ENCODE measurements at places on chromosomes 2 and 18.

DNA sequence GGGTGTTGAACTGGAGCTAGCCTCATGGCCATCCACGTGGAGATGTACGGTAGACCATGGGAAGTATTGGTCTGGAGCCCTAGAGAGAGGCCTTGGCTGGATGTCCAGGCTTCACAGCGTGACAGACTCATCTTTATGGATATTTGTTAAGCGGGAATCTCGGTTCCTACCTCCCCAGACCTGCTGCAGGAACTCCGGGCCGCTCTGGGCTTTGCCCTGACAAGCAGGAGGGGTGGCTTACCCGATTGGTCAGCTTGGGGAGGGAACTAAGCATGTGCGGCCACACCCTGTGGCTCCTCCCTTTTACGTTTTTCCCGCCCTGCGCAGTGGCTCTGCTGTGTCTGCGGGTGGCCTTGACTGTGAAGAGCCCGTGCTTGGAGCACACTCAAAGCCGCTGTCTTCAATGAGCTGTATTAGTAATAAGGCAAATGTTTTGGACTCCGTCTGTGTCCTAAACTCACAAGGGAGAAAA is 52.3 kb downstream of the PAPOLG start:
- no peak for DNase-seq

GRCh38 chr18:56569416-56569815 is 69.0 kb downstream of the TXNL1 start:
- no peak for DNase-seq

DNA sequence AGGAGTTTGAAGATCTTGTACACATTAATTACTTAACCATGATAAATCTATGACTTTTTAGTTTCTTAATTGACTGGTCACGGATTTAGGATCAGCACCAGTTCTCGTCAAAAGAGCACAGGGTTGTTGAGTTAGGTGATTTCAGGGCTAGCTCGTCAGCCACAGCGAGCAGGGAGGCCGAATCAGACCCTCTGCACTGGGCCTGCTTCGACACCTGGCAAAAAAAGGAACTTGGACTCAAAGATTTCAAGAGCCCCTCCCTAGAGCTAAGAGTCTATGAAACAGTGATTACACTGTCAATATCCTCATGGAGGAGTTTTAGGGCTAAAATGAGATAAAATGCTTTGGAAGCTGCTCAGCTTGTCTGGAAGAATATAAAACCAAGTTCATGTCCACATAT is 4.6 kb upstream of the SERTAD2 start:
- no peak for DNase-seq

DNA sequence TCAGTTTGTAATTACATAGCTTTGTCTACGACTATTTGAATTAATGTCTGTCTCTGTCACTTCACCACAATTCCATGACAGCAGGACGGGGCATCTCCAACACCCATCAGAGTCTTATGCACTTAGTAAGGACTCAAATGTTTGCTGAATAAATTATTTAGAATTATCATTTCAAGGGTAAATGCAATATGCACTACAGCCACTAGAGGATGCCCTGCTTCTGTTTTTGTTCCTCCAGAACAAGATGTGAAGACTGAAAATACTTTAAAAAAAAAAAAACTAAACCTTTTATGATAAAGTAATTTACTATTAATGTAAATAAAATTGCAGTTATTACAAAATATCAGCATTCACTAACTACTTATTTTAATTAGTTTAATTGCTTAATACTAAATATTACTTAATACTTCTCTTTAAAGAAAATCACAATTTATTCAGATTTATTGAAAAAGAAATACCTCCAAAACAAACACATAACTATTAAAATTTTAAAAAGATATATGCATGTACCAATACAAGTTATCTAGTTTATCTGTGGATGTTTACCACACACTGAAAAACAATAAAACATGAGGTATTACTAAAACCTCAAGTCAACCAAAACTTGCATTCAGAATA is 3.2 kb downstream of the PIGN start:
- DNase-seq: no peak

DNA sequence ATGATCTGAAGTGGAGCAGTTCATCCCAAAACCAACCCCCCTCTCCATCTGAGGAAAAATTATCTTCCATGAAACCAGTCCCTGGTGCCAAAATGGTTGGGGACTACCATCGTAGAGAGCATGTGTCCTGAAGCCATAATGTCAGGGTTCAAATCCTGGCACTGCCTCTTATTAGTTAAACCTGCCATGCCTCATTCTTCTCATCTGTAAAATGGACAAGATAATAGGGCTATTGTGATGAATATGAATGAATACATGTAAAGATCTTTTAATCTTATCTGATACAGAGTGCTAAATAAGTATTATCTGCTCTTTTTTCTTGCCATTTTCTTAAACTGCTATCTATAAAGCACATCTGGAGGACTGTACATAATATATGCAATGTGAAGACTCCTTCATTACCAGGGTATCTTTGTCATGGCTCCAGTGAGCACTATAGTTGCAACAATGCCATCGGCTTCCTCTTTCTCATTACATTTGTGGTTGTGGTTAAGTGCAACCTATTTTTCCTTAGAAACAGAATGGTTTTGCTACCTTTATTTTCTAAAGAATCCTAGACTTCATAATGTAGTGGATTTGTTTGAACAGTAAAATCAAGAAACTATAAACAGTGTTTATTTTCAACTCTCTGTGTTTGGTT is 27.0 kb downstream of the MFSD6 start:
- no peak for DNase-seq

DNA sequence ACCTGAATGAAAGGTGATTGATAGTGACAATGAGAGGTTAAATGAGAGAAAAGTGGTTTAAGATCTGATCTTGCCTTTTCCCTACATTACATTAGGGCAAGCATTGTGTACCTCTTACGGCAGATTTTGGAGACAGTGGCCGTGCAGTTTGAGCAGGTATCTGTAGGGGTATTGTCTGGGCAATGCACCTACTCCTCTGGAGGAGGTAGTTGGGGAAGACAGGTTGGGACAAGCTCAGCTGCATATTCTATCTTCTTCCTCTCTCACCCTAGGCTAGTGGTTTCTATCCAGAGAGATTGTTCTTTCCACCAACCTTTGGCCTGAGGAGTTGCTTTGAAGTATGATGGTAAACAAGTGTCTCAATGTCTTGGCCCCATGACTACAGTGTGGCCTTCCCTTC is 323.2 kb downstream of the CYP26B1 start:
- no peak for DNase-seq

DNA sequence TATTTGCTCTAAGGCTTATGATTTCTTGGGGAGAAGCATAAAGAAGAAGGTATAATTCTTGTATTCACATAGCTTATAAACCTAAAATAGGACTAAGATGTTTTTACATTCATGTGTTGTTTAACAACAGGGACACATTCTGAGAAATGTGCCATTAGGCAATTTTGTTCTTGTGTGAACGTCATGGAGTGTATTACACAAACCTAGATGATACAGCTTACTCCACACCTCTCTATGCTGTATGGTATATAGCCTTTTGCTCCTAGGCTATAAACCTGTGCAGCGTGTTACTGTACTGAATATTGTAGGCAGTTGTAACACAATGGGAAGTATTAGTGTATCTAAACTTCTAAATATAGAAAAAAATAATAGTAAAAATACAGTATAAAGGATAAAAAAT is 92.1 kb downstream of the PHLPP1 start:
- no peak for DNase-seq

GRCh38 chr2:128292599-128293425 is 25.9 kb downstream of the HS6ST1 start:
- DNase-seq: no peak

DNA sequence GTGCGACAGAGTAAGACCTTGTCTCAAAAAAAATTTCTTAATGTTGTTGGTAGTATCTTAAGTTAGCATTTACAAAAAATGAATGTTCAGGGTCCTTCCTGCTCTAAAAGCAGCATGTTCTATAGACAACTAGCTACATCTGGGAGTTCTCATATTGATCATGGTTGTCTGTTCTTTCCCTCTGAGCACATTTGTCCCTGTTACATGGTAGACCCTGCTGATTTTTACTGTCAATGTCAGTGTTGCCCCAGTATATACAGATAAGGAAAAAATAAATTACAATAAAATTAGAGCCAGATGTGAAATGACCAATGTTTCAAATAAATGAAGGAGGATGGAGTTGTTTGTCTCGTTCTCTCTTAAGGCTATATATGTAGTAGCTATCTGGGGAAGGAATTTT is 63.2 kb downstream of the KCMF1 start:
- DNase-seq: no peak

DNA sequence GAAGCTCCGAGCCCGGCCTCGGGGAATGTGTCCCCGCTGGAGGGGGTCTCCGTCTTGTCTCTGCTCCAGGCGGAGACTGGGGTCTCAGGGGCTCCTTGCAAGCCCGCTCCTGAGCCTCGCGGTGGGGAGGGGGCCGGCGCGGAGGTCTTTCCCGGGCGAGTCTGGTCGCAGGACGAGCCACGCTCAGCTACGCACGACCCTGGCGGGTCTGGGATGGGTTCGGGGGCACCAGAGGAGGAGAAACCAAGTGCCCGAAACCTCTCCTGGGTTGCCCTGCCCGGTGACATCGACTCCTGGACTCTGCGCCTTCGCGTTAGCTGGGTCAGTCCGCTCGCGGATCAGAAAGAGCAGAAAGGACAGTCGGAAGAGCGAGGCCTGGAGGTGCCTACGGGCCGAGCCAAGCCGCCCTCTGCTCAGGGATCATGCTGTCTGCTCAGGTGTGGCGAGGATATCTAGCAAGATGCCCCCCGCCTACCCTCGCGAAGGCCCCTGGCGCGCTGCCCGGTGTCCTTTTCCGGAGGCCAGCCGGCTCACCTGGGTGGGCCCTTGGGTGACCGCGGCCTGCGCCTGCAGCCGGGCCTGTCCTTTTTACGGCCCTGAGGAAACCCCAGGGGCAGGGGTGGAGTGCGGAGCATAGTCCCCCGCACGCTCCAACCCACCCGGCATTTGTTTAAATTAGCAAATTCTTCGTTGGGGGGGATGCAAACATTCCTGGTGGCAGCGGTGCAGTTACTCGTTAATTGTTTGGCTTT is 58.7 kb downstream of the SNORC start:
- DNase-seq: no peak

DNA sequence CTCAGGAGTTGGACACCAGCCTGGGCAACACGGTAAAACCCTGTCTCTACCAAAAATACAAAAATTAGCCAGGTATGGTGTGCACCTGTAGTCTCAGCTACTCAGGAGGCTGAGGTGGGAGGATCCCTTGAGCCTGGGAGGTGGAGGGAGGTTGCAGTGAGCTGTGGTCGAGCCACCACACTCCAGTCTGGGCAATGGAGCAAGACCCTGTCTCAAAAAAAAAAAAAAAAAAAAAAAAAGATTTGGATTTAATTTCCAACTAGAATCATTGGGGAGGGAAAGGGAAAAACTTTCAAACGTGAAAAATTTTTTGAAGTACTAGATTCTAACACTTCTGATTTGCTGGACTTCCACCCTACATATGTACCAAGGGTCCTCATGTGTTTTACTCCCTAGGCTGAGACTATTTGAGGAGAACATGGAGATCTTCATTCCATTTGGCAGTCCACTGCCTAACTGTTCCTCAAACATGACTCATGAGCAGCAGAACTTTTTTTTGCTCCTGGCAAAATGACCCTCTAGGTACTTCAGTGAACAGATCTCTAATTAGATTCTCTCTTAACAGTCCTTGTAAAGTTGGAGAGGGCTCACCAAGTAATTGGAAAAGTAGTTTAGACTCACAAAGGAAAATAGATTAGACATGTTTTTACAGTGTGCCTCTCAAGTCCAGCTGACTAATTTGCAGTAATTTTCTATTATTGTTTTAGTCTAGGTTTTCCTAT is 267.6 kb downstream of the METTL4 start:
- no peak for DNase-seq

GRCh38 chr2:152627351-152627957 is 89.8 kb downstream of the PRPF40A start:
- DNase-seq: no peak

- no peak for DNase-seq
Measured at GRCh38 chr18:61669320-61669719, 223.5 kb downstream of the RNF152 start.

DNA sequence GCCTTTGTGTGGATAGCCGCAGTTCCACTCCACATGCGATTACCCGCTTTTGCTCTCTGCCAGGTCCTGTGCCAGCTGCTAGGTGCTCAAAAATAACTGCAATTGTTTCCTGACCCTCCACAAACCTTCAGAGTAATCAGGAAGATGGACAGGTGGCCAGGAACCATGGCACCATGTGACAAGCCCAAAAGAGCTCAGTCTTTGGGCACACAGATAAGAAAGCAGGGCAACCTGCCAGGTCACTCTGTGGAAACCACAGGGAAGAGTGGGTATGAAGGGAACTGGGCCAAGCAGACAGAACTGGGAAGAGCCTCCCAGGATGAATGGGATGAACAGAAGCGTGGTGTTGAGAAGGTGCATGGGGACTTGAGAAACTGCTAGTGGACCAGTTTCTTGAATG is 79.4 kb upstream of the AGAP1 start:
- DNase-seq: no peak

GRCh38 chr2:168949324-168949723 is 48.2 kb downstream of the G6PC2 start:
- no peak for DNase-seq

- DNase-seq: no peak
Measured at GRCh38 chr2:76579911-76580310, 869.2 kb upstream of the GCFC2 start.

GRCh38 chr2:176261136-176261535 is 8.1 kb upstream of the MTX2 start:
- no peak for DNase-seq

DNA sequence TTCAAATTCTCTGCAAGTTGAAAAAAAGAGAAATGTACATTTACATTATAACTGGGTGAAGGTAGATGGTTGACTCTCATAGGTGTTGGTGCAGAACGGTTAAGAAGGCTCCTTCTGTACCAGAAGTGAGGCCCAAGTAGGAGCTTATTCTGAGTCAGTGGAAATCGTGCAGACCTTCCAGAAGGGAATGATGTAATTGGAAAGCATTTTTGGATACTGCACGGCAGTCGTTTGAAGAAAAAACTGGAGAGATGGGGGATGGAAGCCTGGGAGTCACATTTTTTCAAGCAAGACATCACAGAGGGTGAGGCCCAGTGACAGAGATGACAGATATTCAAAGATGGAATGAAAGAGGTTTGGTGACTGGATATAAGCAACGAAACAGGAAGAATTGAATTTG is 39.4 kb downstream of the HRH4 start:
- DNase-seq: no peak

DNA sequence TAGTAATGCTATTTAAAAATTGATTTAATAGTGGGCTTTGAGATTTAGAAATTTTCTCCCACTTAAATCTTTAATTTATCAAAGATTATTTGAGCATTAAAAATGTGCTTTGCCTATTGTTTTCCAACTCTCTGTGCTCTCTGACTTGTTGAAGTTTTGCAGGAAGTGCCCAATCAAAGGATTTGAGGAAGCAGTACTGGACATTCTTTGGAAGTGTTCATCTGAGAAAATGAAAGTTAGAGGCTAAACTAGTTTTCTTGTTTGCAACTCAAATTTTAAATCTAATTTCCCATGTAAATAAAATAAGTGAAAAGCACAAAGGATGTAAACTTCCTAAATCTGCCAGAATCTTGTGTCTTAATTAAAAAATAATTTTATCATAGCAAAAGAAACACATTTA is 89.1 kb downstream of the CAMKMT start:
- DNase-seq: no peak

- DNase-seq: no peak
Measured at GRCh38 chr2:106021662-106022028, 172.5 kb downstream of the UXS1 start.

GRCh38 chr2:64213532-64214275 is 69.5 kb upstream of the PELI1 start:
- no peak for DNase-seq

- DNase-seq: peak; percentile 59
Measured at GRCh38 chr2:159904127-159904958, 106.3 kb upstream of the CD302 start.
